Stimulated activated CD8-positive, alpha-beta memory T cell treated with anti-CD3 and anti-CD28 coated beads, Interleukin-15, amount 100 ng/mL, for 48 hours (primary cell): ENCODE measurements at places on chromosomes 3 and 15.

DNA sequence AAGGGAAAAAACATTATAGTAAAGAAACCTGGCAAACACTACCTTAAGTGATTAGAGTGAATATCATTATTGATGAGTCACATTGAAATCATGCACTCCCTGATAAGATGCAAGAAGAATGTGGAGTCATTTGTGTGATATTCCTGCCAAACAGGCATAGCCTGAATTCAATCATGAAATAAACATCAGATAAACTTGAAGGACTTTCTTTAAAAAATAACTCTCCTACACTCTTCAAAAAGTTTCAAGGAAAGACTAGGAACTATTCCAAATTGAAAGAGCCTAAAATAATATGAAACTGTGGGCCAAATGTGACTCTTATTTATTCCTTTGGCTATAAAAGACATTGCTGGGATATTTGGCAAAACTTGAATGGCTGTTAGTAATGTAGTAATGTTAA lies 625.7 kb upstream of the LMCD1 start:
- no peak for DNase-seq

- no peak for DNase-seq
Observed at GRCh38 chr3:186514296-186515002, 29.7 kb downstream of the CRYGS start.

GRCh38 chr15:80404057-80404760 lies at the start of gene ARNT2:
ARNT2 (plus strand) TSS chr15:80404382; CDS start chr15:80404516, 134 bp downstream.
- no peak for DNase-seq

DNA sequence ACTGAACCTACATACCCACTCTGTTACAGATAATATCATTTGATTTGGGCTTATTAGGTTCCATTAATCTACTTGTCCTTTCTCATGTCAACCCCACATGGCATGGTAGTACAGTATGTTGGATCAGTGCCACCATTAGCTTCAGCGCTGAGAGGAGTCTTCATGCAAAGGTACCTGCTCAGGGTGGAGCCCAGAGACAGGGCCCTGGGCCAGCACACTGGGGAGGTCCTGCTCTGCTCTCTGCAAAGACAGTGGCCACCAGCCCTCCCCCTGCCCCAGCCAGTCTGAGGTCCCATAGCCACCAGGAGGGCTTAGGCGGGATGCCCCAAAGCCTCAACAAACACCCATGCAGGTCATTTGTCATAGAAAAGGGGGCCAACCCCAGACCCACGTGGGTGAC lies 71.0 kb downstream of the ATP10A start:
- DNase-seq = no peak

- no peak for DNase-seq
Observed at GRCh38 chr15:43104426-43104825, 1.4 kb downstream of the UBR1 start.

DNA sequence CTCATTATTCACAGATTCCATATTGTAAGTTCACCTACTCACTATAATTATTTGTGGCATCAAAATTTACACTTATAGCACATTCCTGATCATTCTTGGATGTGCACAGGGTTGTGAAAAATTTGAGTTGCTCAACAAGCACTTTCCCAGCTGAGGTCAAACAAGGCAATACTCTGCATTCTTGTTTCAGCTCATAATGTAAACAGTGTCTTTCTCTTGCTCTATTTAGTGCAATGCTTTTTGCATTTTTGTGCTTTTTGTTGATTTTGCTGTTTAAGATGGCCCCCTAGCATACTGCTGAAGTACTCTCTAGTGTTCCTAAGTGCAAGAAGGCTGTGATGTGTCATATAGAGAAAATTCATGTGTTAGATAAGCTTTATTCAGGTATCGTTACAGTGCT lies 66.7 kb upstream of the TNIK start:
- DNase-seq = no peak

DNA sequence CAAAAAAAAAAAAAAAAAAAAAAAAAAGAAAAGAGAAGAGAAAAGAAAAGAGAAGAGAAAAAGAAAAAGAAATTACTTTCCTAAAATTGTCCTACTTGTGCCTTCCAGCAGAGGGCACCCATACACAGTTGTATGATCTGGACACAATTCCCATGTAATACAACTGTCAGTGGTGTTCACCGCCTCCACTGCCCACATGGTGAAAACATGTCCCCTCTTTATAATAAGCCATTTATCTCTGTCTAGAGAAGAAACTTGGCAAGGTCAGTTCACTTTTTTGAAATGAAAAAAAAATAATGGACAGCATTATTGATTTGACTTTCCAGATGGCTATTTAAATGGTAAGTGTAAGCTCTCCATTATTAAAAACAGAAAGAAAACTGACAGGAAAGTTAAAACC lies 459.4 kb downstream of the GBE1 start:
- no peak for DNase-seq

GRCh38 chr15:25678500-25678855 lies 184.6 kb downstream of the ATP10A start:
- no peak for DNase-seq

DNA sequence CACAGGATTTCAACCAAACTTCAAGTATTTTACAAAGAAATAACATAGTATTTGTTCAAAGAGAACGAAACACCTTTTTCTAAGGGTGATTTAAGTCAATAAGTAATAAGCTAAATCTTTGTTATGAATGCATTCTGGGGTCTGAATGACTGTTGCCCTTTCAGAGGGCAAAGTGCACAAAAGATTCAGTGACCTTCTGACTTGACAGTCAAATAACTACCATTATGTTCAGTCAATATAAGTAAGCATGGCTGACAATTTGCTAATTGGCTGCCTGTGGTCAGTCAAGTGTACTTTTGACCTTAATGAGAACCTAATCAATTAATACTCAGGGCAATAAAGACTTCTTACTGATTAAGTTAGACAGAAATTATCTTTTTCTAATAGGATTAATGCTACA lies 133.1 kb upstream of the NANOGP8 start:
- no peak for DNase-seq

GRCh38 chr15:69808756-69809155 lies 289.0 kb downstream of the TLE3 start:
- DNase-seq = no peak

- no peak for DNase-seq
Observed at GRCh38 chr3:11826628-11827265, 19.9 kb downstream of the TAMM41 start.

- DNase-seq = no peak
Observed at GRCh38 chr3:180626844-180627243, 24.9 kb downstream of the TTC14 start.

GRCh38 chr3:42023380-42023779 lies 61.5 kb upstream of the ULK4 start:
- DNase-seq = peak; percentile 53

DNA sequence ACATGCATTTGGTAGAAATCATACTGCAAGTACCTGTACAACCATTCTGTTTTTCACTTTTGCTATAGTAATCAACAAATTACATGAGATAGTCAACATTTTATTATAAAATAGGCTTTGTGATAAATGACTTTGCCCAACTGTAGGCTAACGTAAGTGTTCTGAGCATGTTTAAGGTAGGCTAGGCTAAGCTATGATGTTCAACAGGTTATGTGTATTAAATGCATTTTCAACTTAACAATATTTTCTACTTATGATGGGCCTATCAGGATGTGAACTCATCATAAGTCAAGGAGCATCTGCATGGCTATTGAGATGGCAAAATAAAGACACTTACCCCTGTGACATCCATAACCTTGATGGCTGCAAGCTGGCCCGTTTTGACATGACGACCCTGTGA lies 201.3 kb upstream of the SLC2A2 start:
- no peak for DNase-seq

- no peak for DNase-seq
Observed at GRCh38 chr3:186464424-186465093, 79.6 kb downstream of the CRYGS start.

DNA sequence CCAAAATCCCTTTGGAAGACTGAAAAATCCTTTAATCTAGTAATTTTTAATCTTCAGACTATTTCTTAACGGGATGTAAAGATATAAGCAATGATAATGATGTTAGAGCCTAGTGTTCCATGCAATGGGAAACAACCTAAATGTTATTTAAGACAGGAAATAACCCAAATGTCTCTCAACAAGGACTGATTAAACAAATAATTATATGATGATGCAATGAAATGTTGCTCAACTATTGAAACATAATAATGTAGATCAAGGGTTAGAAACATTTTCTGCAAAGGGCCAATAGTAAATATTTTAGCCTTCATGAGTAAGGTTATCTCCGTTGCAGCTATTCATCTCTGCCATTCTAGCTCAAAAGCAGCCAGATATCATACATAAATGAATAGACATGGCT lies 275.4 kb downstream of the NEK10 start:
- no peak for DNase-seq

DNA sequence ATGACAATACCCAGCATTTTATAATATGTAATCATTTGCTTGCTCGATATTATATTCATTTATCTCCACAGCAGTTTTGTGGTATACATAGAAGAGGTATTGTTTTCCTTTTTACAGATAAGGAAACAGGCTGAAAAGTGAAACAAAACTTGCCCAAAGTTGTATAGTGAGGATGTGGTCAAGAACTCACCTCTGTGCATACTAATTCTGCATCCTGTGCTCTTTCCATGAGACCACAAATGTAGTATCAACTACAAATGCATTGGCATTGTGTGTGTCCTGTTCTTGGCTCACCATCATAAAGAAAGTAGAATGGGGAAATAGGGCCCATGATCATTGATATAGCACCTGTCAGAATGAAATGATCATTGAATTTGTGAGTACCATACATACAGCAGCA lies 167.3 kb downstream of the NECTIN3 start:
- DNase-seq = no peak

GRCh38 chr15:59420108-59420507 lies 17.9 kb upstream of the FAM81A start:
- no peak for DNase-seq

- no peak for DNase-seq
Observed at GRCh38 chr15:41892621-41893421, 1.0 kb downstream of the SPTBN5 start.

DNA sequence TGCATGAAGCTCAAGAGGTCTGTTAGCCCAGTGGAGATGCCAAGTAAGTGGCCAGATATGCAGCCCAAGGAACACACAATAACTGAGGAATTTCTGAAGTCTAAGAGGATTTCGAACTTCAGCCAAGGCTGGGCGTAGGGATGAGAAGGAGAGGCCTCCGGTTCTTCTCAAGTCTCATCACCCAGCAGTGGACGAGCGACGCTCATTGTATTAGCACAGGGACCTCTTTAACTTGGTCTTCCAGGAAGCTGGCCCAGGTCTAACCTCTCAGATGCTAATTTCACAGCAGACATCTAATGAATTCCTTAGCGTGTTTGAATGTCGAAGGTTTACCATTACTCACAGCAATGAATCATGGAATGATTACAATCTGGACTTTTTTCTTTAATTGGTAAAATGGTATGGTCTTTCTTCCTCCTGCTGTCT lies 85.0 kb downstream of the HES1 start:
- DNase-seq = no peak

DNA sequence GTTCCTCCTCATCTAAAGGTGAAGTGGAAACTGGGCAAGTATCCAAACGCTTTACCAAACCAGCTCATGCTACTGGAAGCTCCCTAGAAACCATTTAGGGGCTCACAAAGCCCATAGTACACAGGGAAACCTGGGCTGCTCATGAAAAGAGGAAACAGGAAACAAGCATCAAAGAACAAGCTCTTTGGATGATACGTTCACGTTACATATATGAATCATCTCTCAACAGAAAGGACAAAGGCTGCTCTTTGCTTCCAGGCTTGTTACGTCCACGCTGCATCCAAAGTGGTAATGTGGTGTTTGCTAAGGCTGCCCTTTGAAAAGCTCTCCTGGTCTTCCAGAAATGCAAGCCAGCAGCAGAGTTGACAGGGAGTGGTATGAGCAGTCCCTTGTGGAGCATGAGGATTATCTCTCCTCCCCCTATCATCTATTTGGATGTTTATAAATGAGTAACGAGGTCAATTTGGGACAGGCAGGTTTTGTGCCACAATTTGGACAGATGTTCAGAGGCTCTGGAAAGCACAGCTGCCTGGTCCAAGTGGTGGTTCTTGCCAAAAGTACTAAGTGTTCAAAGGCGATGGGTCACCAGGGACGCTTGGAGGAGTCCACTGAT lies 98.0 kb upstream of the RORA start:
- DNase-seq = no peak

DNA sequence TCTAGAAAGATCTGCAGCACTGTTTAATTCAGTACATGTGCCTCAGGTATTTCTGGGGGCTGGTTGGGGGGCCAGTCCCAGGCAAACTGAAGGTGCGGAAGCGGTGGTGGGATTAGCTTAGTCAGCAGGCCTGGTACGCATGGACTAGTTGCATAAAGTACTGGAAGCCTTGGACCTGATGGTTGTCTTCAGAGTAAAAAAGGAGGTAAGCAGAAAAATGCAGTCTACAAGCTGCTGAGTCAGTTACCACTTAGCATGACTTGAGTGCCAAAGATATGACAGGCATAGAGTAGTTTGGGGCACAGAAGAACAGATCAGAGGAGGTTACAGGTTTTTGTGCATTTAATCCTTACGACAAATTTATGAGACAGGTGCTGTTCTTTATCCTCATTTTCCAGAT lies 19.9 kb upstream of the GOLGA8J start:
- DNase-seq = no peak

DNA sequence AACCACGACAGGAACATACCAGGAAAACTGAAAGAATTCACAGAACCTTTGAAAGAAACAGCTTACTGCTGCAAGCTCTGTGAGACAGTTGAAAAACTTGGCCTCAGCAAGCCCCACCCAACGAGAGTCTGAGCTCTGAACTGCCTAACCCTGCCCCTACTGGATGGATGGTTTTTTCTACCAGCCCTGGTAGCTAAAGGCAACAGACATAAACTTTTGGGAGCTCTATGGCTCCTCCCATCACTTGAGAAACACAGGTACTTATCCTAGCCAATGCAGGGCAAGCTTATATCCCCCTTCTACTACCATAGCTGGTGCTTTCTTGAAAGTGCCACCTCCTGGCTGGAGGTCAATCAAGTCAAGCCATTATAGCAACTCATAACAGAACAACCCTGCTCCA lies 471.8 kb downstream of the GRM7 start:
- DNase-seq = no peak

GRCh38 chr15:72782274-72783003 lies 1.1 kb downstream of the ADPGK start:
- no peak for DNase-seq

DNA sequence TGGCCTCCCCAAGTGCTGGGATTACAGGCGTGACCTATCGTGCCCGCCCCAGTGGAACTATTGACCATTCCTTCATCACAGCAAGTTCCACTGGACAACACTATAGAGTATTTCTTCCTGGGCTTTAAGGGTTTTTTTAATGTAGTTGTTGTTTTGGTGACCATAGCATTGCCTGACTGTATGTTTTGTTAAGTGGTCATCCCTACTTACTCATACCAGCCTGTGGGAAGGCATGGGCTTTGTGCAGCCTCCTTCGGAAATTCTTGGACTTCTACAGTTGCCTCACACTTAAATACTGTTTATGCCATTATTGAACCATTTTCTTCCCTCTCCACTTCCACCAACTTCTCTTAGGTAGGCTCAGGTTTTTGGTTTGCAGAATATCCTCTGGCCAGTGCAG lies 19.9 kb upstream of the ALPK3 start:
- no peak for DNase-seq

- no peak for DNase-seq
Observed at GRCh38 chr15:75022783-75023180, 608 bp upstream of the PPCDC start.

- no peak for DNase-seq
Observed at GRCh38 chr15:92883163-92883875, 16.8 kb upstream of the CHD2 start.
